Activated naive CD4-positive, alpha-beta T cell treated with anti-CD3 and anti-CD28 coated beads, Interleukin-2, amount 50 U/mL, for 16 hours (primary cell): ENCODE measurements at places on chromosomes 11 and 22.

DNA sequence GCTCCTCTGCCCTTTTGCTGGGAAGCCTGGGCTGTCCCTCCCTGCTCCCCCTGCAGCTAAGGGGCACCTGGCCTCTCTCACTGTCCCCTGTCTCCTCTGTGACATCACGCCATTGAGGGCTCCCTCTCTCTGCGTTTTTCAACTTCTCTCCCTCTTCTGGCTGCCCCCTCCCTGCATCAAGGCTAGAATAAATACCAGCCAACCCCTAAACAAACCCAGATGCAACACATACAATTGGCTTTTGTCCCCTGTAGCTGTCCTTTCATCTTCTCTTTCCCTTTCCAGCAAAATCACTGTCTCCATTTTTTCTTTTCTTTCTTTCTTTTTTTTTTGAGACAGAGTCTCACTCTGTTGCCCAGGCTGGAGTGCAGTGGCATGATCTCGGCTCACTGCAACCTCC, 3.3 kb upstream of the MIEF1 start:
- no peak for DNase-seq

- no peak for DNase-seq
Measured at GRCh38 chr22:46057246-46058090, 80.5 kb upstream of the WNT7B start.

GRCh38 chr11:55726715-55727324, 46.4 kb upstream of the OR5D13 start:
- DNase-seq, result no peak

GRCh38 chr11:36281850-36282249, 7.4 kb downstream of the COMMD9 start:
- no peak for DNase-seq

DNA sequence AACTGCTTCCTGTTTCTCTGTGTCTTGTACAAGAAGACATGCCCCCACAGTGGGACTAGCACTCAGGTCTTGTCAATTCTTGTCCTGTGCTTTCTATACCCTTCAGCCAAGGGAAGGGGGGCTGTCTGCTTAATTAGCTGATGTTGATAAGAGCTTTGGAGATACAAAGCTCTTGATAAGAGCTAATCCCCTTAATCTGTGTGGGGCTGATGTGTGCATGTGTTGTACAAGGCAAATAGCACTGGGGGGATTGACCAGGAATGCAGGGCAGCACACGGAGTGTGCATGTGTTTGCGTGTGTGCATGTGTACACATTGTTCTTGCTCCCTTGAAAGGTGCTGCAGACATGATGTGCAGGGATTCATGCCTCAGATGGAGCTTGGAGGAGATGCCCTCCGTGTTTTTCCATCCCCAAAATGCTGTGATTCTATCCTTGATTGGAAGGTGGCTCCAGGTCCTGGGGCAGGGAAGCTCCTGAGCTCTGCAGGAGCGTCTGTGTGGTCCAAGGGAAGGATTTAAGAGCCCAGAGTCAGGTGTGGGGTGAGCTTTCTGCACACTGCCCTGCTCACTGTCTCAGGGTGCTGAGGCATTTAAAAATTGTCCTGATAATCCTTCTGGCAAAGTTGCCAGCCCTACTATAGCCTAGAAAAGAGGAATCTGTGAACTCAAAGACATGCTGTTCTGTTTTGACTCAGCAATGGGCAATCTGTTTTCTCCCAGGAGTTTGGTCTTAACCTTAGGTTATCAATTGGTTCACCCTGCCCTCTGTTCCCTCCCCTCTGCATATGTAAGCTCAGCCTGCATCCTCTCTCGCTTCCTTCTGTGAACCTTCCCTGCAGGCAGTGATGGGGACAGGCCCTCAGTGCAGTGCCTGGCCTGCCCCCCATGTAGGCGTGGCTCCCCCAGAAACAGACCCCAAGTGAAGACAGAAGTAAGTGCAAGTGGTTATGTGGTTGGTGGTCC, 102.0 kb downstream of the GRIK4 start:
- DNase-seq, result no peak

DNA sequence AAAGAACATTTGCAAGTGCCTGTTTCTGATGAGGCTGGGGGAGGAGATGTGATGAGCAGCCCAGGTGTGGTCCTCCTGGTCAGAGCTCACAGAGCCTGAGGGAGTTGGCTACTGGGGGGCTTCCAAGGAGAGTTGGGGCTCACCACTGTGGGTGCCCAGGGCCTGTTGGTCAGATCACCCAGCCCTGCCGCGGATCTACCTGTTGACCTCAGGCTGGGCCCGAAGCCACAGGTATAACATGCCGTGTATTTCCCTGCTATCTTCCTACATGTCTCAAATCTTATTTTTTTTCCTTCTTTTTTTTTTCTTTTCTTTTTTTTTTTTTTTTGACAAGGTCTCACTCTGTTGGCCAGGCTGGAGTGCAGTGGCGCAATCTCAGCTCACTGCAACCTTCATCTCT, 199.7 kb upstream of the TBCEL start:
- DNase-seq, result no peak

GRCh38 chr11:66559866-66560676, 8.3 kb downstream of the CTSF start:
- no peak for DNase-seq

DNA sequence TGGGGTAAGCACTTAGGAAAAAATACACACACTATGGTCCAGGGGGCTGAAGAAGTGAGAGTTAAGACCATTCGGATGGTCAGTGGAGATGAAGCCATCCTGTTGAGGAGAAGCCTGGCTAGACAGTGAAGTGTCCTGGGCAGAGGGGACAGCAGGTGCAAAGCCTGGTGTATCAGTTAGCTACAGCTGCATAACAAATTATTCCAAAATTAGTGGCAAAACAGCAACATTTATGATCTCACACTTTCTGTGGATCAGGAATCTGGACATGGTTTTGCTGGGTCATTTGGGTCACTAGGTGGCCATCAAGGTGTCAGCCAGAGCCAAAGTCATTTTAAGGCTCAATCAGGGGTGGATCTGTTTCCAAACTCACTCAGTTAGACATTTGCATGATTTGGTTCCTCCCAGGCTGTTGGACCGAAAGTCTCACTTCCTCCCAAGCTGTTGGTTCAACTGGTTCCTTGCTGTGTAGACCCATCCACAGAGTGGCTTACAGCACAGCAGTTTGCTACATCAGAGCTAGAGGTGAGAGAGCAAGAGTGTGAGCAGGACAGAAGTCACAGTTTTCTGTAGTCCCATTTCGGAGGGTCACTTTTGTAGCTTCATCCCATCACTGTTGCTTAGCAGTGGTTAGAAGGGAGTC, 80.1 kb upstream of the ALX4 start:
- no peak for DNase-seq

GRCh38 chr22:47600281-47600680, 837.8 kb downstream of the TBC1D22A start:
- no peak for DNase-seq

DNA sequence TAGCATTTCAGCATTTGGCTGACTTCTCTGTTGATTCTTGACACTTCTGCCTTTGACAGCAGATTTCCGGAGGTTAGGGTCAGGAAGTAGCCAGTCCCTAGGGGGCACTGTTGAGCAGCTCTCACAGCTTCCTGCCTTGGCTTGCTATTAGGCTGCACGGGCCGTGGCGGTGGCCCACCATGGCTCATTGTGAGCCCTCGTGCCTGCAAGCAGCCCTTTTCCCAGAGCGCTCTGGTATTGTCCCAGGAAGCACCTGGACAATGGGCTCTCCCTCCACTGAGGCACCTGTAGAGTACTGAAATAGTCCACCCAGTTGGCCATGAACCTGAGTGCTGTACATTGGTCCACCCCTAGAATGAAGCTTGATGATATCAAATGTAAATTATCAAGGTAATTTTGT, 100.2 kb upstream of the GAL start:
- DNase-seq, result peak; percentile 58

DNA sequence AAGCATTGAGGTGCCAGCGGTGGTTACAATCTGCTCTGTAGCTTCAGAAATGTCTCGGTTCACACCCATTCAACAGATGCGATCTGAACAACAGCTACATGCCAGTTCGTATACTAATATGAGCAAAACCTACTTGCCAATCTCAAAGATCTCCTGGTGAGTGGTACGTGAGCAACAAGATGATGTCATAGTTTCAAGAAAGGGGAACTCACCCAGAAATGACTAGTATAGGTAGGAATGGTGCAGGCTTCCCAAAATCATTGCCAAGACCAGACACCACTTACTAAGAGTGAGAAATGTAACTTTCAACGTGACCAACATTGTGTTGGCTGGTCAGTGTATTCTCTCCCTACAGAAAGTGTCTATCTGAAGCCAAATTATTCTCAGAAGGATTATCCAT, 31.1 kb downstream of the OR6Q1 start:
- DNase-seq, result no peak

DNA sequence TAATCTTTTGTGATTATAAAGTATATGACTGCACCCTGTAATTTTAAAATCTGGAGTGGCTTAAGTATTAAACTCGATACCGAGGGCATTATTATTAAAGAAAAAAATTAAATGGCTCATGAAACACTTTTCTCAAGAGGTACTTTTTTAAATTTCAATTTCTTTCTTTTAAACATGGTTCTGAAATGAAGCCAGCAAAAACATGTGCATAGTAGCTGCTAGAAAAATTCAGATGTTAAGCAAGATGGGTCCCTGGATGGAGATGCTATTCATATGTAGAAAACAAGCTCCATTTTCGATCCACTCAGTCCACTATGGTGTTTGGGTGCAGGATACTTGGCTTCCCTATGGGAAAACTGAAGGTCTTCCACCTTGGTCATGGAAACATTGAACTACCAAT, 189.5 kb downstream of the PGR start:
- DNase-seq, result no peak

GRCh38 chr11:1640076-1640946, 10.7 kb downstream of the KRTAP5-5 start:
- no peak for DNase-seq

DNA sequence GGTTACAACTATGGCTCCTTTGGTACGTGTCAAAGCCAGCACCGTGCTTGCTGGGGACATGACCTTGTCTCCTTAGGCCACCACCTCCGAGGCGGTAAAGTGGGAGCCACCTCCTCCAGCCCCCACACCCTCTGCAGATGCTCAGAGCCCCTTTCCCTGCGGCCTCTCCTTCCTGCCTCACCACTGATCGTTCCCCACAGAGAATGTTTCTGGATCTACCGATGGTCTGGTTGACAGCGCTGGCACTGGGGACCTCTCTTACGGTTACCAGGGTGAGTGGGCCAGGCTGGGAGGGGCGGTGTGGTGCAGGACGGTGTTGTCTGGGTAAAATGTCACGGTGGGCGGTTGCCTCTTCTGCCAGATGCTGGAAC, 8.9 kb downstream of the SIDT2 start:
- DNase-seq, result no peak

DNA sequence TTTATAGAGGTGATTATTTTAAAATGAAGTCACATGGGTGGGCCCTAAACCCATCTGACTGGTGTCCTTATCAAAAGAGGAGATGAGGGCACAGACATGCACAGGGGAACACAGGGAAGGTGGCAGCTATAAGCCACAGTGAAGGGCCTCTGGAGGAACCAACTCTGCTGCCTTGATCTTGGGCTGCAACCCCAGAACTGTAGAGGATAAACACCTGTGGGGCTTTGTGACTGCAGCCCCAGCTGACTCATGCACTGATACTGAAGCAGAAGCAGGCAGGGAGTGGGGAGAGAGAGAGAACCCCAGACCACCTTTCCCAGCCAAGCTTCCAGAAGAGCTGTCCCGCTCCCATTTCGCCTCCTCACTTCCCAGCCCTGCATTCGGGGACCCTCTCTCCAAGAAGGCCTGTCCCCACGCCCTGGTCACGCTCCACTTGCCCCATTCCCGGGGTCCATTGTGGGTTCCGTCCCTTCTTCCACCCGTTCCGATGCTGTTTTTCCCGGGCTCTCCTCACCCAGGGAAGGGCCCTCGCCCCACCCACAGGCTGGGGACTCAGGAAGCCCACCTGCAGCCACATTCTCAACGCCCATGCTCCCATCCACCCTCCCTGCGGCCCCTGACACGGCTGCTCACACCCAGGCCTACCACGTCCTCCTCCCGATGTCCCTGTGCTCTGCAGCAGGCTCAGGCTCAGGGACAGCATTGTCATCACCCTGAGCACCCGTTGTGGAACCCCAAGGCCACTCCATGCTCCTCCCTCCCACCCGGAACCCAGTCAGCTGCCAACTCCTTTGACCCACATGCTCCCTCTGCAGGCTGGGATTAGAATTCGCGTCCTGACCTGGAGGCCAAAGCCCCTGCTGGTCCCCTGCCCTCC, 90.8 kb upstream of the SHANK2 start:
- DNase-seq, result no peak

DNA sequence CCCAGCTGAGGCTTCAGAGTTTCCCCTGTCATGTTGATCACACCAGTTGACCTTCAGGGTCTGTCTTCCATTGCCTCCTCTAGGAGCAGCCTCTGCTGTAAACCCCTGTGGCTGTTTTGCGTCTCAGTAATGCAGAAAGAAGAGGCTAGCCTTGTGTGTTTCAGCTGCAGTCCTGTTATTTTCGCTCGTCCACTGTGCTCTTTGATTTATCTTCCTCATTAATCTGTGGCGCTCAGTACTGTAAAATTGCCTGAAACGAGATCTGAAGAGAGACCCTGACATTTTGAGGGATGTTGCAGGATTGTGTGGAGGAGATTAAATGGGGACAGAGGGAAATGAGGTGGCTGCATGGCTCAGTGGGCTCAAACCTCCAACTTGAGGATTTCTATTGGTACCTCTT, 163.7 kb downstream of the DBX1 start:
- no peak for DNase-seq

DNA sequence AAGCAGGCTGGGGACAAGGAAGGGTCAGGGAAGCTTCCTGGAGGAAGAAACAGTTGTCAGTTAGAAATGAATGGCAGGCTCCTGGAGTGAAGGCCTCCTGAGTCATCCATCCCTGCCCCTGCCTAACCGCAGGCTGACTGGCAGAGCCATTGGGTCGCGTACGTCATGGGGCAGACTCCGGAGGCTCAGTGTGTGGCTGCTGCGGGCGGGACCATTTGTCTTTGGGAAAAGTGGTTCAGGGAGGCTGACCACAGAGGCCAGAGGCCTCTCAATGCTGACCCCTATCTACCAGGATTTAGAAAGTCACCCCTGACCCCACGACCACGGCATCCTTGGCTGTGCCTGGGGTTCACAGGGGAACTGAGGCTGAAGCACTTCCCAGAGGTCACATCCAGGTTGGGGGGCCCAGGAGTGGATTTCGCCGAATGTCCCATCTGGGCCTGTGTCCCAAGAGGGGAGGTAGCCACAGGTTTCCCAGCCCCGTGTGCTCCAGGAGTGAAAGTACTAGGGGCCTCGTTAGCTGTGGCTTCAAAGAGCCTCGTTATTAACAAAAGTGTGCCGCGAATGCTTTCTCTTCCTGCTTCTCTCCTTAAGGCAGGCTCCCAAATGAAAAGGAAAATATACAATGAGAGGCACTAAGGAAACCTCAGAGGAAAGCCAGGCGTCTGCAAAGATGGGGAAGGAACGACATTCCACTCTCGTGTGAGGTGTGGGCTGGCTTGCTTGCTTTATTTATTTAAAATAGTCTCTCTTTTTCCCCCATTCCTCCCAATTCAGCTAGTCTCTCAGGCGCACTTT, 58.9 kb downstream of the FLRT1 start:
- no peak for DNase-seq

DNA sequence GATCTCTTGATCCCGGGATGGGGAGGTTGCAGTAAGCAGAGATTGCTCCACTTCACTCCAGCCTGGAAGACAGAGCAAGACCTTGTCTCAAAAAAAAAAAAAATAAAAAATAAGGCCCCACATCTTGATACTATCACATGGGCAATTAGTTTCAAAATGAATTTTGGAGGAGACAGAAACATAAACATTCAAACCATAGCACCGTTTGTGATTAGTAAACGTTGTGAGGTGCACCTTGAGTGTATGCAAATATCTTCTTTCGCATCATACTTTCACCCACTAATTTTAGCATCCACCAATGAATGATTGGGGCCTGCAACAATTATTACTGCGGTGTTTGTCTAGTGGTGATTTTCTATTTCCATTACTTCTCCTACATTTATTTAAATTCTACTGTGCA, 11.0 kb upstream of the SPDYC start:
- DNase-seq, result no peak

GRCh38 chr11:105588001-105588400, 21.9 kb upstream of the GRIA4 start:
- DNase-seq, result no peak
